K562 (cell line): ENCODE measurements at places on chromosomes 2 and 18.

DNA sequence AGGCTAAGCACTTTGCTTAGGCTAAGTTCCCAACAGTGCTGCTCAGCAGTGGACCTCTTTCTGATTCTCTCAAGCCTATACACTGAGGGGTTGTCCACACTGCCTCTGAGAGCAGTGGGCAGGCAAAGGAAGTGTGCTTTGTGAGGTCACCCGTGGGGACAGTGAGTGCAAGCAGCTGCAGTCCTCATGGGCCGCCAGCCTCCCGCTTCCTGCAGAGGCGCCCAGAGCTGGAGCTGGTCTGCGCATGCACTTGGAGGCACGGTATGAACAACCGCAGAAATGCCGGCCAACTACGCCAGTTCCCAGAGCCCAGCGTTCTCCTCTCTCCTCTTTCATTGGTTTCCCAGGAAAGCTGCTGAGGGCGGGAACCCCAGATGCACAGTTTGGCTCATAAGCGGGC, 149.5 kb upstream of the DLX2 start:
- no peak for DNase-seq

DNA sequence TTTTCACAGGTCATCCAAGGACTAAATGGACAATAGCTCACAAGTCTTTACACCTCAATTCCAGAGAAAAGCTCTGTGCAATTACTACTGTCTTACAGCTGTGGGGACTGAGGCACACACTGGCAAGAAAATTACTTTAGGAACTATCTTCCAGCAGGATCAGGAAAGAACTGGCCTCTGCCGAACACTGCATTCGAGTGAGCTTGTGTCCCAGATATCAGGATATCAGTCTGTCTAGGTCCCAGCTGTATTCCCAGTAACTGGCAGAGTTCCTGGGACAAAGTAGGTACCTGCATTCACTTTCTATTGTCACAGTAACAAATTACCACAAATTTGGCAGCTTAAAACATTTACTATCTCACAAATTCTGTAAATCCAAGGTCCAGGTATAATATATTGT, 183.7 kb downstream of the IRS1 start:
- DNase-seq = no peak

GRCh38 chr2:55164534-55165480, 67.3 kb downstream of the CLHC1 start:
- no peak for DNase-seq

- no peak for DNase-seq
Observed at GRCh38 chr18:48928787-48929186, 22.0 kb downstream of the SMAD7 start.

- no peak for DNase-seq
Observed at GRCh38 chr2:109700680-109701274, 86.6 kb downstream of the SOWAHC start.

GRCh38 chr2:220695397-220696279, 876.5 kb downstream of the EPHA4 start:
- no peak for DNase-seq

DNA sequence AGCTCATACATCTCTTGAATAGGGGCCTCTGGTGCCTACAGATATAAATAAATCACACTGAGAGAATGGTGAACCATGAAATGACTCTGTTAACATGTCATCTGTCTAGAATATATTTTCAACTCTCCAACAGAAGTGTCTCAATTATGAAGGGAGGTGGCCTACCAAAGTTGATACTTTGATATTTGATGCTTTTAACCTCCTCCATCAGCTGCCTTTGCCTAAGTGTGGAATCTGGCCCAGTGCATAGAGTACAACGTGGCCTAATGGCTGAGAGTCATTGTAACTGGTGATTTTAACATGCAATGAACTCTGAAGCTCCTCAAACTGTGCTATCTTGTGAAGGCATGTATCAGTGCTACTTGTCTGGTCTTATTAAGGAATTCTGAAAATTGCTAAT, 93.4 kb downstream of the MYO3B start:
- DNase-seq = peak; percentile 49

GRCh38 chr2:59888015-59888414, 665.4 kb downstream of the BCL11A start:
- no peak for DNase-seq

DNA sequence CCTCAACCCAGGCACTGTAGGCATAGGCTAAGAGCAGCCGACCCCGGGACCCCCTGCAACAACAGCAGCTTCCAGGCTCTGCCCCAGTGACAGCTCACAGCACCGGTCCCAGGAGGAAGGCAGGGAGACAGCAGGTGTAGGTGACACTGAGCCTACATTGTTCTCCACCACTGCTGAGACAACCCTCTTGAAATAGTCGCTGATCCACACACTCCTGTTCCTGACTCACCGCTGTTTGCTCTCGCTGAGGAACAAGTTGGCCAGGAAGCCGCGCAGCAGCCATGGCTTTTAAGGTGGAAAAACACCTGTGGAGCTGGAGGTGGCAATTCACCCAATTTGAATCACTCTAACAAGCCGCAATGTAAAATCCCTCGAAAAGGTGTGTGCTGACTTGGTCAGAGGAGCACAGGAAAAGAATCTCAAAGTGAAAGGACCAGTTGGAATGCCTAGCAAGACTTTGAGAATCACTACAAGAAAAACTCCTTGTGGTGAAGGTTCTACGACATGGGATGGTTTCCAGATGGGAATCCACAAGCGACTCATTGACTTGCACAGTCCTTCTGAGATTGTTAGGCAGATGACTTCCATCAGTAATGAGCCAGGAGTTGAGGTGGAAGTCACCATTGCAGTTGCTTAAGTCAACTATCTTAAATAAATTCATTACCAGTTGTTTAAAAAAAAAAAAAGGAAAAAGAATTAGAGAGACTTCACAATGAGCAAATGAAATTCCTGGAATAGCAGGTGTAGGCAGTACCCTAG, 167.5 kb downstream of the ARL4C start:
- DNase-seq = no peak

DNA sequence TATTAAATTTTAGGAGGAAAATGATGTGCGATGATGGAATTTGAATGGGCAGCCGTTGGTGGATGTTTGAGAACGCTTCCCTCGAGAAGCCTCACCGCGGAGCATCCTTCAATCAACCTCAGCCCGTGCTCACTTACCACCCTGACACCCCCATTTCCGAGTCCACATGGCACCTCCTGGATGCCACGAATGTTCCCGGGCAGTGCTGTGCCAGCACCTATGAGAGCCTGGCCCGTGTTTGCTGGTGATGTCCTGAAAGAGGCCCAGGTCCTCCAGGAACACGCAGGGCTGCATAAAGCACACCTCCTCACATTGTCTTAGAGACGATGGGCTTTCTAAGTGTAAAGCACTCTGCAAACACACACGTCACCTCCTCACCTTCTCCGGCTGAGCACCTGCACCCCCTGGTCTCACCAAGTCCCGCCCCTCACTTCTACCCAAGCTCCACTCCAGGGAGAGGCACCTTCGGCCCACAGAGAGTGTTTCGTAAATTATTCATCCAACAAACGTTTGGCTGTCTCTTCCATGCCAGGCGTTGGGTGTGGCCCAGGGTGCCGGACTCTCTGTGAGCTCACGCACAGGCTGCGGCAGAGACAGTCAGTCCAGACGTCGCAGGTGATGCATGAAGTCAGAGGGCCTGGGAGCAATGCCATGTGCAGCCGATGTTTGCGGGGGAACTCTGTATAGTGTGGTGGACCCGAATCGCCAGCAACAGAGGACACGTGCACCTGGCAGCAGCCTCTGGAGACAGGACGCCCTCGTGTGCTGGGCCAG, 150.0 kb downstream of the TPO start:
- no peak for DNase-seq

DNA sequence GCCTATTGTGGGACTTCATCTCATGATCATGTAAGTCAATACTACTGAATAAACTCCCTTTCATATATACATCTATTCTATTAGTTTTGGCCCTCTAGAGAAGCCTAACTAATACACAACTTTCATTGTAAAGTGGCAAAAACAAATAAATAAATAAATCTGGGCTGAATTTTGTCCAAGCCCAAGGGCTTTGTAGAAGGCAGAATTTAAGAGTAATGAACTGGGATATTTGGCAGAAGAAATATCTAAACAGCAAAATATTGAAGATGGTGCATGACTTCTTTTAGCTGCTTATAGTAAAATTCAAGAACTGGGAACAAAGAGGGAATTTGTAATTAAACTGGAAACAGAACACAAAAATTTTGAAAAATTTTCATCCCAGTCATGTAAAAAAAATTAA, 246.7 kb upstream of the GULP1 start:
- DNase-seq = no peak

- no peak for DNase-seq
Observed at GRCh38 chr2:47401789-47402554, 984 bp upstream of the MSH2 start.

DNA sequence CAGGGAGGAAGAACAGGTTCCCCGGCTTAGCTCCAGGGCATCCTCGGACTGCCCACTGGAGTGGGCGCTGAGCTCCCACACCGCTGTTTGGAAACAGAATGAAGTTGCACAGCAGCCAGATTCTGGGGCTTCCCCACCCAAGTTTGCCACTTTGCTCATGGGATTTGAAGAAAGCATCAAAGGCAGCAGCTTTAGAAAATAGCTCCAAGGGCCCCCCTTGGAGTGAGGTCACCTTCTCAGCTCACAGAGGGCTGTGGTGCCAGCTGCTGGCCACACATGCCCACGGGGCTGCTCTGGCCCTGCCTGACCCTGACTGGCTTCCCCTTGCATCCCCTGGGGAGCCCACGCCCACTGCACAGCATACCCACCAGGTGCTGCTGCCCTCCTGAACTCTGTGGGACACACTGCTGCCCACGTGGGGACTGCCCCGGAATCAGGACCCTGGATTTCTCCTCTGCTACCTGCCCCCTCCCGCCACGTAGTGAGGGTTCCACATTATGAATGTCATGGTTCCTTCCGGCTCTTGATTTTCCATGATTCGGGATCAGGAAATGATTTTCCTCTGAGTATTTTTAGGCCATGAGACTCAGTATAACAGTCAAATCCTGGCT, 70.3 kb downstream of the TGOLN2 start:
- DNase-seq = no peak

DNA sequence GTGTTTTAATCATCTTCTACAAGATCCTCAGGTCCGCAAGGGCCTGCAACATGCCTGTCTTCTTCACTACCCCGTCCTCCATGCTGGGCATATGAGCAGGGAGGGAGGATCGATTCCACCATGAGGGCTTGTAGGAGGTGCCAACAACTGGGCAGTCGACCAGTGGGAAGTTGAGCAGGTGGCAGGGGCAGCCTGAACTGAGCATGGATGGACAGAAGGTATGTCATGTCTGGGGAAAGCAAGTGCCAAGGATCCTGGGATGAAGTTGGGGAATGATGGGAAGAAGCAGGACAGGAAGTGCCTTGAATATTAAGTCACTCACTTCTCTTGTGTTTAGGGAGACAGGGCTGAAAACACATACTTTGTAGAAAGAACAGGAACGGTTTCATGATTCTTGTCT, 44.7 kb downstream of the CTIF start:
- no peak for DNase-seq

GRCh38 chr2:99488539-99489062, 1.2 kb downstream of the REV1 start:
- peak; percentile 55 for DNase-seq

GRCh38 chr2:84970210-84970867, 622 bp upstream of the KCMF1 start:
- peak; percentile 73 for DNase-seq

GRCh38 chr2:96531872-96532505, 4.6 kb upstream of the ARID5A start:
- peak; percentile 93 for DNase-seq

- no peak for DNase-seq
Observed at GRCh38 chr2:85666435-85667316, 1.3 kb downstream of the SFTPB start.

DNA sequence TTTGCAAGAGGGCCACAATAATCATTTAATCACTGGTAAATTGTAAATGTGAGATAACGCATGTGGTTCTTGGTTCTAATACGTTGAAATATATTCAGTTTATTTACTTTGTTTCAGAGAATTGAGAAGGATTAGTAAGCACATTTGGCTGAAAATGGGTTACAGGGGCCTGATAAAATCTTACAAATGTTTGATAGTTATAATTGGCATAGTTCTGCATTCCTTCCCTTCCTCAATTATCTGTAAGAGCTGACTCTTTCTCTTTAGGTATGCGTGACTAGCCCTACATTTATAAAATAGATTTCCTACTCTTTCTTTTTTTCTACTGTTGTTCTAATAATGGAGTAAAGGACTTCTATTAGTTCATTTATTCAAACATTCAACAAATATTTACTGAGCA, 685.2 kb downstream of the NUP35 start:
- DNase-seq = no peak

DNA sequence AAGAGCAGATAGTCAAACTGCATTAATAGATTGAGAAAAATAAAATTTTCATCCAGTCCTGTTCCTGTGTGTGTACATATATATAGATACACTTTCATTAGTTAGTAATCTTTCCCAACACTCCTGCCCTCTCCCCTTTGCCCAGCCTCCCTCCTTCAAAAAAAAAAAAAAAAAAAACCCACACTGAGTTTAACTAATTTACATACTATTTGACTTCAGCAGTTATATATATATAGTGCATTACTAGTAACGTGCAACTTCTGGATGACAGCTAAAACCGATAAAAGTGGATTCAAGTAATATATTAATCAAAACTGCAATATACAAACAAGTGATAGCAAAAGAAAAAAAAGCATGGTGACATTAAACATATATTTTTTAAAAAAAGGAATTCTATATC, 1.4 kb downstream of the FIGN start:
- no peak for DNase-seq

GRCh38 chr2:121976926-121977325, 221.5 kb downstream of the TSN start:
- no peak for DNase-seq

DNA sequence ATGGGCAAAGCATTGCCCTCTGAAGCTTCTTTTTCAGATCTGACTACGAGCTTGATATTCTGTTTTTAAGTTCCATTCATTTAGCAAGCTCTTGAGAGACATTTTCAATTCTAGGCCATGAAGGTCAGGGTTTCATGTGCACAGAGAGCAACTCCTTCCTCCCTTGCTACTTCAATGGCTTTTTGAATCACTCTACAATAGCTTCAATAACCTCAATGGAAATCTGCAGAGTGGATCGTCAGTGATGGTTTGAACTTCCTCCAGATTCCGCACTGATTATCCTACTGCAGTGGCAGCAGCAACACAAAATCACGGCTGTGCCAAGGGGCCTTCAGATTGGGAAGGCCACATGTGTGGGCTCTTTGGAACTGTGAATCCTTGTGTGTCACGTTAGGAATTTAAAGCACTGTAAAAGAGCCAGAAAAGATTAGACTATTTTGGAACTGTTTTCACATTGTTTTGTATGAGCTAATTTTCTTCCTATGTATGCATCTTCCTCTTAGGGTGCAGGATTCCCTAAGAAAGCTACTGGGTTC, 88.4 kb upstream of the MGAT4A start:
- no peak for DNase-seq

GRCh38 chr18:48090021-48090420, 159.6 kb upstream of the SMAD2 start:
- no peak for DNase-seq
